Camera-type eye (tissue), 1 donor: ENCODE measurements at places on chromosomes 11 and 22. TPM values are rescaled to one million over a fixed set of nuclear protein-coding genes. Genes with fewer than 3 reads are reported as not detected.

Gene MS4A3
- 2.3 TPM for total RNA-seq

Gene TUB
- total RNA-seq = 80.9 TPM

Gene STX5
- 38.0 TPM for total RNA-seq

Gene SLC22A25
- not detected for total RNA-seq

Gene PANX3
- not detected for total RNA-seq

Gene CBLIF
- not detected for total RNA-seq

Gene HBB
- 165 TPM for total RNA-seq

Gene GTPBP1
- total RNA-seq = 79.7 TPM

Gene MMP11
- 13.6 TPM for total RNA-seq

Gene LMNTD2
- total RNA-seq = 0.33 TPM

Gene DTX4
- total RNA-seq = 56.4 TPM

Gene CAVIN3
- 38.2 TPM for total RNA-seq

Gene PLEKHA7
- total RNA-seq = 49.3 TPM

Gene CFAP68
- total RNA-seq = 14.3 TPM

Gene ENTHD1
- not detected for total RNA-seq

Gene TPBGL
- total RNA-seq = not detected

Gene C22orf42
- total RNA-seq = not detected

Gene ZP1
- not detected for total RNA-seq

Gene P4HA3
- total RNA-seq = 4.3 TPM

Gene OR2AT4
- total RNA-seq = not detected

Gene PKP3
- 5.5 TPM for total RNA-seq

Gene ALG9
- total RNA-seq = 67.5 TPM

Gene RAC2
- 1.3 TPM for total RNA-seq

Gene CNTF
- 1.8 TPM for total RNA-seq
